ENCODE measurements at places on chromosomes 6 and 20. TPM values are rescaled to one million over a fixed set of nuclear protein-coding genes. Genes with fewer than 3 reads are reported as not detected.

DNA sequence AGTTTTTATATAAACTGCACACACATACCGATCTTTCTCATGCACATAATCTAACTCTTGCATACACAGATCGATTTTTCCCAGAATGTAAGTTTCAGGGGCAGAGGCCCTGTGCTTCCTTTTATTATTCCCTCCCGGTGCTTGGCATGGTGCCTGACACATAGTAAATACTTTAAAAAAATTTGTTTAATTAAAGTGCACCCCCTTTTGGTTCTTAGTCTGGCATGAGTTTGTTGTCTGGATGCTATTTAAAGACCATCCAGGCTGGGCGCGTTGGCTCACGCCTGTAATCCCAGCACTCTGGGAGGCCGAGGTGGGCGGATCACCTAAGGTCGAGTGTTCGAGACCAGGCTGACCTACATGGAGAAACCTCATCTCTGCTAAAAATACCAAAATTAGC, 5.4 kb upstream of the DEK start:
- DNase-seq: no peak

DNA sequence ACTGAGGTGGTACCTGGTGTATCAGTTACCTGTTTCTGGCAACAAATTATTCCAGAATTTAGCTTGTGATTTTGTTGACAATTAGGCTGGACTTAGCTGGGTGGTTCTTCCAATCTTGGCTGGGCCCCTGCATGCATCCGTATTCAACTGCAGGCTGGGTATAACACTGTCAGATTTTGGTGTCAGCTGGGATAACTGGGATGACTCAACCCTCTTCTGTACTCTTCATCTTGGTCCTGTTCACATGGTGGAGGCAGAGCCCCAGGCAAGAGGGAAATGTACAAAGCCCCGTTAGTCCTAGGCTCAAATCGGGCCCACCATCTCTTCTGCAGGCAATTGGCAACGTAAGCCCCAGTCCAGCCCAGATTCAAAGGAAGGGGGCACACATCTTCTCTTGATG, 89.2 kb downstream of the PHACTR3 start:
- DNase-seq: no peak

The EFCAB8 gene
- 0.29 TPM for total RNA-seq

- no peak for DNase-seq
These were observed 33.9 kb downstream of the SUN5 start for GRCh38 chr20:32970115-32970972.

The SLC22A2 gene
- total RNA-seq: not detected

The C6orf132 gene
- 11.8 TPM for total RNA-seq

- no peak for DNase-seq
These were observed 80.0 kb downstream of the SESN1 start for GRCh38 chr6:109014606-109015005.

GRCh38 chr6:161590961-161591627, 317.2 kb upstream of the AGPAT4 start:
- DNase-seq: no peak

GRCh38 chr6:151498327-151498726, 4.5 kb downstream of the CCDC170 start:
- DNase-seq: no peak

DNA sequence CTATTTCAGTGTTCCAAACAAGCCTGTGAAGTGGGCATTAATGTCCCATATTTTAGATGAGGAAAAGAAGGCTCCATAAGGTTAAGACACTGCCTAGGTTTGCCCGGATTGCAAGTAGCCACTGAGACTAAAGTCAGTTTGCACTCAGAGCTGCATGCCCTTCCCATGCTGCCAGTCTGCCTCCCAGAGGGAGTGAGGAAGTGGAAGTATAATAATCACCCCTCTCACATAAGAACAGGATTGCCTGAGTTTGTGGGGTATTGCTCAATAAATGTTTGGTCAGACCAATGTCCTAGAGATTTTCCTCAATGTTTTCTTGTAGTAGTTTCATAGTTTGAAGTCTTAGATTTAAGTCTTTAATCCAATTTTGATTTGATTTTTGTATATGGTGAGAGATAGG, 43.9 kb upstream of the CLIC5 start:
- no peak for DNase-seq

- DNase-seq: no peak
These were observed 42.6 kb upstream of the ZNFX1 start for GRCh38 chr20:49320460-49320859.

DNA sequence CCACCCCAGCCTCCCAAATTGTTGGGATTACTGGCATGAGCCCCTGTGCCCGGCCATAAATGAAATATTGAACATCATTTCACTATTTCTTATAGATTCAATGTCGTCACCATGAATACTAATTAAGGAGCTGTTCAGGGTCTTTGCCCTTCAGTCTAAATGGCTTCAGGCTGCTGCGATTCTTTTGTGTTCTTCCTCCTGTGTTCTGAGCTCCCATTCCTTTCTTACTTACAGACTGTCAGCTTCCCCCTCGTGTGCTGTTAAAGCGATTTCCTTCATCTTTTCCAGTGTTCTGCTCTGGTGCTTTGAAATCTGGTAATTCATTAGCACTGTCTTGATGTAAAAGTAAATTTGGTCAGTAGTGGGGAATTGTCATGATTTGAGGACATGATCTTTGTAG, 63.3 kb upstream of the PRDM1 start:
- no peak for DNase-seq

The GPR63 gene
- 3.0 TPM for total RNA-seq

GRCh38 chr6:15408758-15409157, 162.9 kb downstream of the JARID2 start:
- DNase-seq: no peak

- no peak for DNase-seq
These were observed 43.7 kb downstream of the CDC5L start for GRCh38 chr6:44431118-44431725.

The ARG1 gene
- not detected for total RNA-seq

- no peak for DNase-seq
These were observed 605 bp downstream of the CDC5L start for GRCh38 chr6:44388135-44388487.

The GSS gene
- 72.5 TPM for total RNA-seq

- no peak for DNase-seq
These were observed 68.7 kb upstream of the TIAM2 start for GRCh38 chr6:154926366-154926765.

DNA sequence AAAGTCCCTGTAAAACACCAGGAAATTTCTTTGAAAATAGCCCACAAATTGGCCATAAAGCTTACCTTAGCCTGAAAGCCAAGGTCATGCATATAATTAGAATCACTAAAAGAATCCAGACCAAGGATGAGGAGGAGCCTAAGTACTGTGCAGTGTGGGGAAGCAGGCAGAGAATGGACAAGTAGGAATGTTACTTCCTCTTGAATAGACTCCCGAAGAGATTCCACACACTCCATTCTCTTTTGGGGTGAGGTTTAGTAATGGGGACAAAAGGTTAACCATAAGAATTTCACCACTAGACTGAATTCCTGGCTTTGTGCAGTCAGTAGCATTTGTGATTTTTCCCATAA, 27.5 kb upstream of the MARCKS start:
- DNase-seq: no peak

DNA sequence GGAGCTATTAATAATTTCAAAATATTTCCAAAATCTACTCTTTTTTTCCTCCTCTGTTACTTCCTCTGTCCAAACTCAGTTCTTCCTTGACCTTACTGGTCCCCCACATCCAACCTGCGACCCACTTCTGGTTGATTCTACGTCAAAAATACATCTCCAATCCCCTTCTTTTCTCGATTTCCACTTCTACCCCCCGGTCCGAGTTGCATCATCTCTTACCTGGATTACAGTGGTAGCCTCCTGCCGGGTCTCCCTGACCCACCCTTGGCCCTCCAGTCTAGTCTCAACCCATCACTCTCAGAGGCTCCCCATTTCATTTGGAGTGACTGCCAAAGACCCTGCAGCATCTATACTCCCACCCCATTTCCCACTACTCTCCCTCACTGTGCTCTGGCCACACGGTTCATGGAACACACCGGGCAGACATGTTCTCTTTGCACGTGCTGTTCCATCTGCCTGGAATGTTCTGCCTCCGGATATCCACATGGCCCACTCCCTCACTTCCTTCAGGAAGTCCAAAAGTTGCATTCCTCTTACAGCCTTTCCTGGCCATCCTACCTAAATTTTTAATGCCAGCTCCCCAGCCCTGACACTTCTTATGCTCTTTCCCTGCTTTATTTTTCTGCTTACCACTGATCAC, 6.1 kb upstream of the CCND3 start:
- no peak for DNase-seq

The SLC22A1 gene
- total RNA-seq: 3.0 TPM

The COL21A1 gene
- 20.5 TPM for total RNA-seq

GRCh38 chr20:41494451-41494850, 123.7 kb downstream of the CHD6 start:
- no peak for DNase-seq

DNA sequence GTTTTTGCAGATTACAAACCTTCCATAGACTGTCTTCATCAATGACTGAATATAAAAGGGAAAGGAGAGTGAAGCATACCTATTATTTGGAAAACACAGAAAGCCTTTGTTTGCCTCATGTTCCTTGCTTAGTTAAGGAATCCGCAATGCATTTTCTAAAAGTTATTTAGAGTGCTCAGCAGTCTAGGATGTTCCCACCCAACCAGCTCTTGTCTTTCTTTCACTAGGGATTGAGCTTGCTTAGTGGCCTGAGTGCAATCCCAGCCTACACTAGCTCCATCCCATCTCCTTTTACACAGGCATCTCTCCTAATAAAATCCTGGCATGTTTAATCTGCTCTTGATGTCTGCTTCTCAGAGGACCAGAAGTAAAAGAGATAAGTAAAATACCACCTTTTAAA, 850.5 kb upstream of the GJE1 start:
- DNase-seq: no peak

- no peak for DNase-seq
These were observed 40.3 kb downstream of the MAP3K4 start for GRCh38 chr6:161031721-161032495.

- DNase-seq: no peak
These were observed 19.5 kb downstream of the NDUFAF4 start for GRCh38 chr6:96878143-96878542.

- no peak for DNase-seq
These were observed 3.1 kb downstream of the MMP9 start for GRCh38 chr20:46011631-46012482.

DNA sequence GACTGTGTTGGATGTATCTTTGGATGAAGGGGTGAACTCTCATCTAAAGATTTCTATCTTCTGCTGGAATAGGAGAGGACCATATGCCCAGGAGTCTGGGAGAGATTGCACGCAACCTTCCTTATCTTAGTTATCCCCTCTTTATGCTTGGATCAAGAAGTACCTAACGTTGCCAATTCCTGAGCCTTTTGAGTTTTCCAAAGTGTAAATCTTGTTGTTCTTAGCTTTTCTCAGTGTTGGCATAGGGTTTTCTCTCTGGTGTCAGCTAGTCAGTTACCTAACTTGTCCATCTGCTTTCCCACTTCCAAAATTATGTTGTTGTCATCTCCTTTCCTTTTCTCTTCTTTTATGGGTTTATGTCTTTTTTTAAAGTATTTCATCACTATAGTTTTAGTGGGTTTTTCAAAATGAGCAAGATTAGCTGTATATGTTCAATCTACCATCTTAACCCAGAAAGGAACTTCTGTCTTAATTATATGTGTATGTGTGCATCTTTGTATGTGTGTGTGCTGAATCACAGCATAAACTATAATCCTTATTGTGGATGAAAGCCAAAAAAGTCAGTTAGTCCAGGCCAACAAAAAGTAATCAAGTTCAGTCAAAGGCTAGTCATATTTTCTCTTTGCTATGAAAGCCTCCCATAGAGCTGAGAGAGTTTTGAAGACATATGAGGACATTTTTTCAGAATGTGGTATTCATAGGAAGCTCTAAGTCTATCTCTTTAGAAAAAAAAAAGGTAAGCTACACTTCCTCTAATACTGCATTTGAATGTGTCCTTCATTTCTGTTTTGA, 72.1 kb downstream of the KHDC1L start:
- no peak for DNase-seq

- DNase-seq: no peak
These were observed 17.2 kb downstream of the GPLD1 start for GRCh38 chr6:24472181-24472580.

GRCh38 chr6:96237638-96238347, 222.0 kb downstream of the FUT9 start:
- DNase-seq: no peak

The GNRH2 gene
- total RNA-seq: 2.7 TPM

- DNase-seq: peak; percentile 16
These were observed 271.5 kb downstream of the FOXA2 start for GRCh38 chr20:22312744-22313346.

GRCh38 chr20:24207803-24208300, 219.3 kb upstream of the GGTLC1 start:
- DNase-seq: no peak

GRCh38 chr6:111566873-111567517, 38.7 kb downstream of the TRAF3IP2 start:
- DNase-seq: no peak

The MYLK4 gene
- total RNA-seq: 0.60 TPM

- no peak for DNase-seq
These were observed 951.3 kb downstream of the EPHA7 start for GRCh38 chr6:92468066-92468465.

DNA sequence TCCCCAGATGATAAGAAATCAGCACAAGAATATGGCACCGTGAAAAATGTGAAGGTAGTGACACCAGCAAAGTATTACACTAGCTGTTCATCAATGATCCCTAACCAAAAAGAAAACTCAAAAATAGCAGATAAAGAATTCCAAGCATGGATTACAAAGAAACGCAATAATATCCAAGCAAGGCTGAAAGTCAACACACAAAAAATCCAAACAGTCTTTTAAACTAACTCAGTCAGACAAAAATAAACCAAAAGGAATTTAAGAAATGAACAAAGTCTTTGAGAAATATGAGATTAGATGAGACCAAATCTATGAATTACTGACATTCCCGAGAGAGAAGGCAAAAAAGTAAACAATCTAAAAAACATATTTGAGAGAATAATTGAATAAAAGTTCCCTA, 976.1 kb upstream of the MAP3K7 start:
- DNase-seq: no peak

The OR2H1 gene
- total RNA-seq: not detected

The TBX18 gene
- 1.3 TPM for total RNA-seq

All from progenitor cell of endocrine pancreas (in vitro differentiated cells).